Activated naive CD4-positive, alpha-beta T cell (primary cell): ENCODE measurements at places on chromosomes 6 and 20.

DNA sequence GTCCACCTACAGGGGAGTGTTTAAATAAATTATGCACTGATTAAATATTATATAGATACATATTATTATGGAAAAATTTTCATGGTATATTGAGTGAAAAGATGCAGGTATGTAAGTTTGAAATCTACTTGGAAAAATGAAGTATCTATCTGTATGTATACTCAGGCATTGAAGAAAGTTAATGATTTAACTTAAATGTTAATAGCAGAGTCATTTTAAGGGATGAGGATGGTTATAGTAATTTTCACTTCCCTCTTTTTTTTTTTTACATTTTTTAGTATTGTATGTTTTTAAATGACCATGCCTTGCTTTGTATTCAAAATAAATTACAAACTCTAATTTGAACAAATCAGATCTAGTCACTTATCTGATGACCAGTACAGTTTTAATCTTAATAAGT, 43.2 kb upstream of the NOTCH4 start:
- DNase-seq, result no peak

GRCh38 chr20:62025832-62026563, 39.7 kb downstream of the TAF4 start:
- no peak for DNase-seq

DNA sequence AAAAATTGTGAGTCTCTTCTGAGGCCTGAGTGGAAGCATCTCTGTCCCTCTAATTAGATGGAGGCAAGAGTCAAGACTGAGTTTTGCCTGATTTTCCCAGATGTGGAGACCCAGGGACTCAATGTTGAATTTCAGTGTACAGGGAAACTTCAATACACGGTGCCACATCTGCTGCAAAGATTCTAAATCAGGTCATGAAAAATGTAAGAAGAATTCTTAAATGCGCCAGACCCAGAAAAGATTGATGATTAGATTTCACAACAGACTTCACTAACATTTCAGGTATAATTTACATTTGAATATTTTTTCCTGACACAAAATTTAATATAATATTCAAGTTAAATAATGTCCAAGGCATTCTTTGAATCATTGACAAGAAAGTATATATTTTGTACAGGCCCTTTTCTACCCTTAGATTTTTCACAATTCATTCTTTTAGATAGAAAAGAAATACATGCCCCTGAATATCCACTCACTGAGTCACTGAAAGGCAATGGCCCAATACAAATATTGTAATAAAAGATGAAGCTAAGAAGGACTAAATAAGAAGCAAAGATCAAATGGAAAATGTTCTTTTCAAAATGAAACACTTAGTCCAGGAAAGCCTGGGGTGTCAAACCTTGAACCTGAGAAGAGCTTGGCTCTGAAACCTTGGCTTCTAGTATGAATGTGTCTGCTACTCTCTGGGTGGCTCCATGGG, 18.2 kb upstream of the HDGFL1 start:
- DNase-seq, result no peak

- DNase-seq, result no peak
Observed at GRCh38 chr6:74137911-74138310, 441.9 kb downstream of the CD109 start.

GRCh38 chr6:42784717-42785498, 3.1 kb downstream of the BICRAL start:
- no peak for DNase-seq

DNA sequence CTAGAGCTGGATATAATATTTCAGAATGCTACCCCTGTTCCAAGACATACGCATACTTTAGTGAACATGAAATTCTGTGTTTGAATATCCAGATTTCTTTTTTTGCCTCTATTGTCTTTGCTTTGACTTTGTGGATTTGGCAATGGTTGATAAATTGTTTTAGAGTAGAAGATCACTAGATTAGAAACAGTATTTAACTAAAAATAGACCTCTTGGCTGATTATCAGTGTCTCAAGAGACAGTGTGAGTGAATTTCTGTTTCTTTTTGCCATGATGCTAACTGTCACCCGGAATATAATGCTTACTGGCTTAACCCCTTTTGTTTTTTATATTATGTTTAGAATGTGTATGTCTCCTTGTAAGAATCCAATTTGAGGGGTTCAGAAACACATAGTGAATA, 102.5 kb downstream of the PLCB1 start:
- DNase-seq, result no peak

DNA sequence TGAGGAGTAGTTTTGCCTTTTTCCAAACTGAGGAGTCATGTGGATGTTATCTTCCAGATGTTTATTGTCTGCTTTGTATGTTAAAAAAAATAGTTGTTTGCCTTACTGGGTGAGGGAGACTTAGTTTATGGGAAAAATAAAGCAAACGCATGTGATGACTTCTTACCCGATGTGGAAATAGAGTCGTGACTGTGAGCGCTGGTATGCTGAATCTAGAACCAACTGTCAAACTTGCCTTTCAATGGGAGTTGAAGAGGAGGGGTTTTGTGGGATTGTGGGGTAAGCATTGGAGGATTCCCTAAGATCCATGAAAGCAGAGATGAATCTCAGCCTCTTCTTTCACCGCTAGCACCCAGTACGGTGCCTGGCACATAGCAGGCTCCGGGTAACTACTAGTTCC, 5.3 kb downstream of the DCBLD1 start:
- no peak for DNase-seq

GRCh38 chr6:146896960-146897701, 298.4 kb downstream of the ADGB start:
- no peak for DNase-seq
